Gastrocnemius medialis (tissue), 4 donors: ENCODE measurements at places on chromosomes 12 and 14. TPM values are rescaled to one million over a fixed set of nuclear protein-coding genes. Genes with fewer than 3 reads are reported as not detected.

The CLEC4D gene
- not detected for total RNA-seq

DNA sequence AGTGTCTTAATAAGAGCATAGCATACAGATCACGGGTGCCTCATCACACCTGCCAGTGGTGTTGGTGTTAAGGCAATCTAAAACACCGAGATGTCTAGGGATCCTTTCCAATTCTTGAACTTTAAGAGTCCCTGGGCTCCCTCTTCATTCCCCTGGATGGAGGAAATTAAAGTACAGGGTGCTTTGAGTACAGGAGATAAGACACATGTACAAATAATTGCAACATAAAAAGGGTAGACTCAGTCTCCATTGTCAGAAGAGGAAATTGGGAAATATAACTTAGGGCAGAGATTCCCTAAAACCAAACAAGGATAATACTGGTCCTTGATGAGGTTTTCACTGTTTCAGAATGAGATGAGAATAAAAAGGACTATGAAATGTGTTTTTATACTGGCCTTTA lies 34.9 kb downstream of the SCFD1 start:
- H3K4me1 ChIP-seq = no peaks in the 10 kb centered on the region
- no peak overlapping the region for H3K4me3 ChIP-seq
- H3K27me3 ChIP-seq = no peaks in the 10 kb centered on the region

- no peak overlapping the region for H3K4me3 ChIP-seq
- H3K4me1 ChIP-seq = no peaks in the 10 kb centered on the region
- no peaks in the 10 kb centered on the region for H3K36me3 ChIP-seq
- H3K27me3 ChIP-seq = no peaks in the 10 kb centered on the region
- no peak for DNase-seq
These were observed 74.4 kb downstream of the DAAM1 start for GRCh38 chr14:59262717-59263454.

DNA sequence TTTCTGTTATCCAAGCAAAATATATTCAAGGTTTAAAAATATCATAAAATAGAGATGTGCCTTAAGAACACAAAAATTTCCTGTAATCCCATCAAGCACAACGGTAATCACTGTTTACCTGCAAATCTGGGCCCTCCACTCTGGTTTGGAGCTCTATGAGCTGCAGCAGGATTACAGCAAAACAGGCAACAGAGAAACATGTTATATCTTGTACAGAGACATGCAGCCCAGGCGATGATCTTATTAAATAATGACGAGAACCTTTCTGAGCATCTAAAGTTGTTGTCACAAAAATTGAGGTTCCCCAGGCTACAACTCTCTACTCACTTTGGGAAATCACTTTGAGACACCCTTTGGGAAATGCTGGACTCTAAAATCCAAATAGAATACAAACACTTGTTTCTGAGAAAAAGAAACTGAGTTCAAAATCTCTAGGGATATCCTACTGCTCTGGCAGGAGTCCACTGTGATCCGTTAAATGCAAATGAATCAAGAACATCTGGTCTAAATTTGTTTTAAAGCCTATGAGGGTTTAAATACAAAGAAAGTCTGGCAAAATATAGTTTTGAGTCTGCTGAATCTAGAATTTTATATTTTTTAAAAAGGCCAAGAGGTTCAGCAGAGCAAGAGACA lies 36.3 kb downstream of the STON2 start:
- DNase-seq = no peak
- H3K4me3 ChIP-seq = no peak overlapping the region

DNA sequence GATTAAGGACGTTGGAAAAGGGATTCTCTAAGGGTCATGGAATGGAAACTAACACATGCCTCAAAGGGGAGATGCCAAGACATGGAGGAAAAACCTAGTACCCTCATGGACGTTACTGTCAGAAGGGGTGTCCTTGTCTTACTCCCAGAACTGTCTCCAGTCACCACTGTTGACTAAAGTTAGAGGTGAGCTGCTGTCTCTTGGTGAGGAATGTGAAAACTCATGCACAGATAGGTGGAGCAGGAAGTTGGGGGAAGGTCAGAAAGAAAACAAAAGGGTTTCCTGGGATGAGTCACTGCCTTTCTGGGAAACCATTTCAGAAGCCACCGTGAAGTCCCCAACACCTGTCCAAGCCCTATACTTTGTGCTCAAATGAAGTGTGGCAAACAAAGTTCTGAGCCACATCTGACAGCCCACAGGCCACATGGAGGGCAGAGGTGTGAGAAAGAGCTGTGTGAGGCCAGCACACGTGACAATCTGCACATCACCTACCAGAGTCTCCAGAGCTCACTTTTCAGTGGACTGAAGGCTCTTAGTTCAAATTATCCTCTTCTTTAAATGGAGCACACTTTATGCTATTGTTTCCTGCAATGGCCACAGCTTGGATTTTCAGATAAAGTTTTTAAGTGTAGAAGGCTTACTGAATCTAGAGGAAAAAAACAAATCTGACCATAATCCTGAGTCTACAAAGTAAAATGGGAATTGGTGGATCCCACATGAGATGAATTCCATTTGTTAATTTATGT lies 92.9 kb upstream of the EGLN3 start:
- H3K4me1 ChIP-seq = no peaks in the 10 kb centered on the region
- no peak overlapping the region for H3K27ac ChIP-seq
- H3K4me3 ChIP-seq = no peak overlapping the region
- H3K36me3 ChIP-seq = no peaks in the 10 kb centered on the region
- no peak for DNase-seq
- no peaks in the 10 kb centered on the region for H3K27me3 ChIP-seq
